ENCODE measurements at places on chromosomes 13 and 19.

GRCh38 chr13:98677398-98677797, 75.1 kb downstream of the SLC15A1 start:
- DNase-seq, result no peak

DNA sequence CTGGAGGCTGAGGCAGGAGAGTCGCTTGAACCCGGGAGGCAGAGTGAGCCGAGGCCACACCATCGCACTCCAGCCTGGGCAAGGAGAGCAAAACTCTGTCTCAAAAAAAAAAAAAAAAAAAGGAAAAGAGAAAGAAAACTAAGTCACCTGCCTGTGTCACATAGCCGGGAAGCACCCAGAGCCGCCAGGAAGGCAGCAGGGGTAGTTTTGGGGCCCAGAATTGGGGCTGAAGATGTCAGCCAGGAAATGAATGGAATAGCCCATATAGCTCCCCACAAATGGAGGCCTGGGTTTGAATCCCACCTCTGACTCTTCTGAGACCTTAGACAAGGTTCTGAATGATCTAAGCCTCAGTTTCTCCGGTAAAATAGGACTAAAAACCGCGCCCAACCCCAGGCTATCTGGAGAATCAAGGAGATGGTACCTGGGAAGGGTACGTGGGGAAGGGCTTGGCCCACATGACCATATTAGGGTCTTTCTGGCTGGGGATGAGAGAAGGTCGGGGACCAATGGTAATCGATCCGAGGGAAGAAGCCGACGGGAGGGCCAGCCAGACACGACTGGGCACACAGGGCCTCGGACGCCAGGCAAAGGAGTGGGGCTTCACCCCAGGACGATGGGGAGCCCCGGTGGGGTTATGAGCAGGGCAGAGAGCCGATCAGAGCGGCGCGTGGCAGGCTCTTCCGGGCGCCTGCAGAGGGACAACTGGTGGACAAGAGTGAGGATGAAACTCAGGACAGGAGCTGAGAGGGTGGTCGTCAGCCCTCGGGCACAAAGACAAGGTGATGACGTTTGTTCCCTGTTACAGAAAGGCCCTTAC, 14.4 kb downstream of the CCDC124 start:
- no peak for DNase-seq

DNA sequence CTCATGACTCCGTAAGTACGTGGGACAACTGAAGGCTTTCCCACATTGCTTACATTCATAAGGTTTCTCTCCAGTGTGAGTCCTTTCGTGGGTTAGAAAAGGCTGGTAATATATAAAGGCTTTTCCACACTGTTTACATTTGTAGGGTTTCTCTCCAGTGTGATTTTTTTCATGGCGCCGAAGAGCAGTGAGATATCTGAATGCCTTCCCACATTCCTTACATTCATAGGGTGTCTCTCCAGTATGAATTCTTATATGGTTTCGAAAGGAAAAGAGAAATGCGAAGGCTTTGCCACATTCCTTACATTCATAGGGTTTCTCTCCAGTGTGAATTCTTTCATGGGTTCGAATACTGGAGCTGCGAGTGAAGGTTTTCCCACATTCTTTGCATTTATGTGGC, 29.5 kb downstream of the ZNF490 start:
- no peak for DNase-seq

GRCh38 chr19:47623151-47623920, 14.4 kb downstream of the BICRA start:
- DNase-seq, result no peak

DNA sequence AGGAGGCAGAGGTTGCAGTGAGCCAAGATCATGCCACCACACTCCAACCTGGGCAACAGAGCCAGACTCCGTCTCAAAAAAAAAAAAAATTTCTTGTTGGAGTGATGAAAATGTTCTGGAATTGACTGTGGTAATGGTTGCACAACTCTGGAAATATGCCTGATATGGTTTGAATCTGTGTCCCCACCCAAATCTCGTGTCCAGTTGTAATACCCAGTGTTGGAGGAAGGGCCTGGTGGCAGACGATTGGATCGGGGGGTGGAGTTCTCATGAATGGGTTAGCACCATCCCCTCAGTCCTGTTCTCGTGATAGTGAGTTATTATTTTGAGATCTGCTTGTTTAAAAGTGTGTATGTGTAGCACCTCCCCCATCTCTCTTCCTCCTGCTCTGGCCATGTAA, 41.1 kb upstream of the MAP3K10 start:
- peak; percentile 23 for DNase-seq

GRCh38 chr19:48415395-48415794, 21.9 kb downstream of the GRIN2D start:
- DNase-seq, result peak; percentile 75

GRCh38 chr13:52703482-52703881, 36.1 kb downstream of the CNMD start:
- no peak for DNase-seq

DNA sequence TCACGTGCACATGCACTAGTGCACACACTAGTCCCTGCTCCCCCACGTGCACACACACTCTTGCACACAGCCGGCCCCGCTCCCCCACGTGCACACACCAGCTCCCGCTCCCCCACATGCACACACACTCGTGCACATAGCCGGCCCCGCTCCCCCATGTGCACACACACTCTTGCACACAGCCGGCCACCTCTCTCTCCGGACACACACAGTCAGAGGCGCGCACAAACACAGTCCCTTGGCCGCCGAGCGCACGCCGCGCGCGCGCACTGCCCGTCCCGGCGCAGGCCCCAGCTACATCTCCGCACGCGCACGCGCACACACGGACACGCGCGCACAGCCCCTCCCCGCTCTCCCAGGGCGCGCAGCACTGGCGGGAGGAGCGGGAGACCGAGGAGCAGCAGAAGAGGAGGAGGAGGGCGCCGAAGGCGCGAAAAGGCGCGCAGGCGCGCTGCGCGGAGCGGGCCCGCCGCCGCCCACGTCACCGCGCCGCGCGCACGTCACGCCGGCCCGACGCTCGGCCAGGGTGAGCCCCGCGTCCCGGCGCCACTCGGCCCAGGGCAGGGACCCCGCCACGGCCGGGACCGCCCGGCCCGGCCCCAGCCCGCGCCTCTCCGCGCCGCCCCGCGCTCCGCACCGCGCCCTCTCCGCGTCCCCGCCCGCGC, at the start of gene TFDP1:
TSS of gene TFDP1 (plus strand) at position 549 of the 665 bp plus-strand sequence. CDS start 1,085 bp downstream, outside the sequence.
- peak; percentile 67 for DNase-seq

GRCh38 chr19:55447421-55448174, 4.5 kb upstream of the SHISA7 start:
- DNase-seq, result no peak

- no peak for DNase-seq
Measured at GRCh38 chr13:47521890-47522487, 479.1 kb downstream of the SUCLA2 start.

DNA sequence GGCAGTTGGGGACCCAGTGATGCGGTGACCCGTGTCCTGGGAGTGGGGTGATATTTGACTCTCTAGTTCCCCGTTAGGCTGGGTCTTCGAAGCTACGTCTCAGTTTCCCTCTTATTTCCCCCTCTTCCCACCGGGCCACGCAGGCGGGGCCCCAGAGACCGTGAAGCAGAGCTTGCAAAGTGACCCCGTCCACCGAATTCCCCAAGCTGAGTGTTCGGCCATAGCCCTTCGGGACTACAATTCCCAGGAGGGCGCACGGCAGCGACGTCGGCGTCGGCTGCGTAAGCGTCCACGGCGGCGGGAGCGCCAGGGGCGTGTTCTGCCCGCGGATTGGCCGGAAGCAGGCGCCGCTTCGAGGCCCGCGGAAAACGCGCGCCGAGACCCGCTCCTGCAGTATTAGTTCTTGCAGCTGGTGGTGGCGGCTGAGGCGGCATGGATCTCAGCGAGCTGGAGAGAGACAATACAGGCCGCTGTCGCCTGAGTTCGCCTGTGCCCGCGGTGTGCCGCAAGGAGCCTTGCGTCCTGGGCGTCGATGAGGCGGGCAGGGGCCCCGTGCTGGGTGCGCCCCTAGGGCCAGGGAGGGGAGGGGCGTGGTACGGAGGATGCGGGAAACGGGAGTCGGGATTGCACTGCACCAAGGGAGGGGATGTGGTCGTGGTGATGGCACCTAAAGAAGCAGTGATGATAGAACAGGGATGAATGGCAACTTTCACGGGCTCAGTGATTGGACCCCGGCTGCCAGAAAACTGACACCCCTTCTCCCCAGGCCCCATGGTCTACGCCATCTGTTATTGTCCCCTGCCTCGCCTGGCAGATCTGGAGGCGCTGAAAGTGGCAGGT, at the start of gene RNASEH2A:
TSS of gene RNASEH2A (plus strand) at position 343 of the 840 bp plus-strand sequence. CDS start at position 433, 90 bp downstream.
- DNase-seq, result peak; percentile 84

GRCh38 chr13:34224877-34225276, 406.9 kb downstream of the RFC3 start:
- DNase-seq, result no peak

- no peak for DNase-seq
Measured at GRCh38 chr13:50365408-50366391, 350.5 kb downstream of the KCNRG start.

DNA sequence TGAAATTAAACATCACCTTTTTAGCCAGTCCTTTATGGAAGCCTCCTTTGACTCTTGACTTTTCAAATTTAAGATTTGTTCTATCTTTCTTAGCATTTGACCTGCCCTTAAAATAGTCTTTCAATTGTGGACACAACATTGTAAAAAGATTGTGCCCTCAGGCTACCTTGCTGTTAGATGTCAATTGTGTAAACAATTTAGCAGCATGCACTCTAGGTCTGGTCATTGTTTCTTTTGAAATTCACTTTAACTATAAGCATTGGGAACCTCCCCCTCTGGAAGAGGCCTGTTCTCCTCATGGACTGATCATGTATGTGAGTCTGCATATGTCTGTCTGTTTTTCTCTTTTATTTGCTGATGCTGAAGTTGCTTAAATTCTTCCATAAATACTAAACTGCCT, 31.5 kb upstream of the PABPC3 start:
- DNase-seq, result no peak
